Lower lobe of right lung (tissue), 2 donors: ENCODE measurements at places on chromosomes 7 and 10. TPM values are rescaled to one million over a fixed set of nuclear protein-coding genes. Genes with fewer than 3 reads are reported as not detected.

- no peaks in the 10 kb centered on the region for H3K27me3 ChIP-seq
- no peak overlapping the region for H3K4me3 ChIP-seq
- H3K4me1 ChIP-seq: no peaks in the 10 kb centered on the region
- no peak overlapping the region for H3K27ac ChIP-seq
Observed at GRCh38 chr7:28768577-28769147, 189.5 kb downstream of the TRIL start.

- H3K4me3 ChIP-seq: no peak overlapping the region
- no peak overlapping the region for H3K27ac ChIP-seq
- H3K4me1 ChIP-seq: peaks cover under 1% of the 10 kb centered on the region
- no peak for DNase-seq
- H3K27me3 ChIP-seq: no peaks in the 10 kb centered on the region
Observed at GRCh38 chr7:51128545-51129435, 187.8 kb downstream of the COBL start.

GRCh38 chr10:11189582-11190376 lies 172.1 kb downstream of the CELF2 start:
- peaks cover 6% of the 10 kb centered on the region for H3K36me3 ChIP-seq
- H3K4me1 ChIP-seq: peaks cover 41% of the 10 kb centered on the region
- DNase-seq: no peak
- H3K4me3 ChIP-seq: no peak overlapping the region

GRCh38 chr7:80775482-80775881 lies 137.0 kb downstream of the CD36 start:
- no peak overlapping the region for H3K27ac ChIP-seq
- no peak overlapping the region for H3K4me3 ChIP-seq
- no peak for DNase-seq
- no peaks in the 10 kb centered on the region for H3K27me3 ChIP-seq
- peaks cover 8% of the 10 kb centered on the region for H3K4me1 ChIP-seq

The PIP gene
- 12.6 TPM for total RNA-seq
